ENCODE measurements at places on chromosomes 2 and 18.

DNA sequence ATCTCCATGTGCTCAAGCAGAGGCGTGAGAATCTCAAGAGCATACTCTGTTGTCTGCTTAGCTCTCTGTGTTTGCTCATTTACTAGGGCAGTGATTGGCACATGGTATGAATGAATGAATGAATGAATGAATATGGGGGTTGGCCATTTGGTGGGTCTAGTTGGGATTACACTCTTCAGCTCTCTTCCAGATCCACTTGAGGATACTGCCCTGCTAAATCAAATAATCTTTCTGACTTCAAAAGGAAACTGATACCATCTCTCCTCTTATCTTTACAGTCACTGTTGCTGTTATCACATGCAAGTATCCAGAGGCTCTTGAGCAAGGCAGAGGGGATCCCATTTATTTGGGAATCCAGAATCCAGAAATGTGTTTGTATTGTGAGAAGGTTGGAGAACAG is 1.9 kb downstream of the IL36G start:
- no peak for DNase-seq

- DNase-seq = no peak
These were observed 78.8 kb downstream of the TGOLN2 start for GRCh38 chr2:85248773-85249509.

DNA sequence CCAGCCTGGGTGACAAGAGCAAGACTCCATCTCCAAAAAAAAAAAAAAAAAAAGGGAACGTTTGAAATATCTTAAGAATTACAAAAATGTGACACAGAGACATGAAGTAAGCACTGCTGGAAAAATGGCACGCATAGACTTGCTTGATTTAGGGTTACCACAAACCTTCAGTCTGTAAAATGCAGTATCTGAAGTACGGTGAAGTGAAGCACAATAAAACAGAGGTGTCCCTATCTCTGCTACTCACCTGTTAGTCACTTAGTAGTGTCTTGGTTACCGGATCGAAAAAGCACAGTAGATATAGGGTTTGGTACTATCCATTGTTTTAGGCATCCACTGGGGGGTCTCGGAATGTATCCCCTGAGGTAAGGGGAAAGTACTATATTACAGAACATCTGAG is 11.6 kb upstream of the GREB1L start:
- DNase-seq = no peak

DNA sequence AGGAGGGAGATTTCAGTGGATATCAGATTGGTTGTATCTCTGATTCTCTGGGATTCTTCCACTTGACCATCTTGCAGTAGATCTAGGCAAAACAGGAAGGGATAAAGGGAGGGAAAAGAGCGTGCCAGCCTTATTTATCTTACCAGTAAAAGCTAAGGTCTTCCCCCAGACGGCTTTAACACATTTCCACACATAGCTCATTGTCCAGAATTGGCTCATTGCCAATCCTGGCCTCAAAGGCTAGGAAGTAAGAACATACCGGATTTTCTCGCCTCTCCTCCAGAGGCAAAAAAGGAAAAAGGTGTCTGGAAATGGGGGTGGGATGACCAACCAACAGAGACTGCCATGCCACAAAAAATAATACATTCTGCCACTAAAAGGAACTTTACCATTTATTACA is 411.6 kb upstream of the NRP2 start:
- no peak for DNase-seq

GRCh38 chr2:48886919-48887318 is 131.4 kb upstream of the LHCGR start:
- no peak for DNase-seq
